ENCODE measurements at places on chromosomes 3 and 15.

GRCh38 chr3:122974764-122975162, 52.8 kb downstream of the SEMA5B start:
- DNase-seq: no peak

DNA sequence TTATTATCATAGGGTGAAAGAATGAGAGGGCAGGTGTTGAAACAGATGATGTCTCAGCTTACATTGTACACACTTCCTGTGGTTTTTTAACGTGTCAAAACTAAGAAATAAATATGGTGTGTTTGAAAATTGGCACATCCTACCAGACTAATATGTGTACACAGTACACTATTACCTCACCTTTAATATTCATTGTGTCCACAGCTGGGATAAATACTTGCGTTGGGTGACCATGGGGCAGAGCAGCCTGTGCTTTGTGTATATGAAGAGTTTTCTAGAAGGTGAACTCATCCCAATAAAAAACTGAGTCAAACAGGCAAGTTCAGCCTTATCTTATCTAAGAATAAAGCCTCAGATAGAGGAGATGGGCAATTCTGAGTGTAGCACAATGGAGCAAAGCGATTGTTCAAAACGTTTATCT, 17.3 kb downstream of the SUCNR1 start:
- no peak for DNase-seq

- DNase-seq: no peak
Observed at GRCh38 chr3:188178293-188178936, 24.5 kb downstream of the LPP start.

GRCh38 chr15:63554337-63554927, 42.8 kb upstream of the FBXL22 start:
- DNase-seq: no peak

- DNase-seq: no peak
Observed at GRCh38 chr15:41631880-41632470, 28.2 kb upstream of the MGA start.

DNA sequence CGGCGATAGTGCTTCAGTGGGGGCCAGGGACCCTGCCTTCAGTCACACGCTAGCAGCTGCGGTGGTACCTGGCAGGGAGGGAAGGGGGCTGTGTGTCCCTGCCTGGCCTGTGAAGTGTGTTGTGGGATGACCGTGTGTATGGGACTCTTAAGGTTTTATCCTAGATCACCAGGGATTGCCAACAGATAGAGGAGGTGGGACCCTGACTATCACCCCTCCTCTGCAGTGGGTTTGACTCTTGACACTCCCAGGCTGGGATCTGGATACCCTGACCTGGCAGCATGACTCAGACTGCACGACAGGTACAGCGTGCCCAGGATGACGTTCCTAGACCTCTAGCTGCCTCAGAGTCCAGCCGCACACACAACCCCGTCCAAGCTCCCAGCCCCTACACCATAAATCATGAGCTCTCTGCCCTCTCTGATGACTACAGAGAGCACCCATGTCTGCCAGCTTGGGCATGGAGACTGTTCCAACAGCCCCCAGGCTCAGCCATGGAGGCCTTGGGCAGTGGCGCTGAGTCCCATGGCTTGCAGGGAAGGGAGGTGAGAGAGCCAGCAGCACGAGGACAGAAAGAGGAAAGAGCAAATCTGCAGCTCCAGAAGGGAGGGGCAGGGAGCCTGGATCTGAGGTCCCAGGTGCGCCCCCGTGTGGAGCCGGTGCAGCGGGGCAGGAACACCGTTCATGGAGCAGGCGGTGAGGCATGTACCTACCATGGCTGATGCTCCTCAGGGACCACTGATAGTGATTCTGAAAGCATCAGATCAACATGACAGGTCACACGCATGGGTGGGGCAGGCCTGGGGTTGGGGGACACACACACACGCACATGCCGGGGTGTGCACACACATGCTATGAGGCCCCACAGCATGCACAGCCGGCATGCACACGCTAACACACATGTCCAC, 71.0 kb downstream of the ADAMTS7 start:
- DNase-seq: no peak

- DNase-seq: no peak
Observed at GRCh38 chr3:191393146-191393545, 62.8 kb upstream of the UTS2B start.
